AG04449 (cell line): ENCODE measurements at places on chromosomes 5 and 9.

GRCh38 chr9:129146441-129146941 lies 31.6 kb downstream of the IER5L start:
- DNase-seq: no peak

DNA sequence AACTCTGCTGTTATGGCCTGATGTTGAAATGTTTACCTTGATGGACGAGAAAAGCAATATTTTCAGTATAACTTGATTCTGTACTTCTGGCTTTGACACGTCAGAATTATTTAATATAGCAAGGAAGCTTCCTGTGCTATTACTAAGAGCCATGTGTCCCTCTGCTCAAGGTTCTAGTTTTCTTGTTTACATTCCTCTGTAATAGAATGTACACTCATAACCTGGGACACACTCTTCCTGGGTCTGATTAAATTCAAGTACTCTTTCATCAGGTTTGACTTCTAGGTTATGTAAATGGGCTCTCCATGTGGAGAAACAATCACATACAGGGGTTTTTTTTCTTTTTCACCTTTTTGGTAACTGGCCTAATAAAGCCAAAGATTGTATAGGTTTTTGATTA lies 33.1 kb downstream of the GTF3C4 start:
- DNase-seq: no peak

DNA sequence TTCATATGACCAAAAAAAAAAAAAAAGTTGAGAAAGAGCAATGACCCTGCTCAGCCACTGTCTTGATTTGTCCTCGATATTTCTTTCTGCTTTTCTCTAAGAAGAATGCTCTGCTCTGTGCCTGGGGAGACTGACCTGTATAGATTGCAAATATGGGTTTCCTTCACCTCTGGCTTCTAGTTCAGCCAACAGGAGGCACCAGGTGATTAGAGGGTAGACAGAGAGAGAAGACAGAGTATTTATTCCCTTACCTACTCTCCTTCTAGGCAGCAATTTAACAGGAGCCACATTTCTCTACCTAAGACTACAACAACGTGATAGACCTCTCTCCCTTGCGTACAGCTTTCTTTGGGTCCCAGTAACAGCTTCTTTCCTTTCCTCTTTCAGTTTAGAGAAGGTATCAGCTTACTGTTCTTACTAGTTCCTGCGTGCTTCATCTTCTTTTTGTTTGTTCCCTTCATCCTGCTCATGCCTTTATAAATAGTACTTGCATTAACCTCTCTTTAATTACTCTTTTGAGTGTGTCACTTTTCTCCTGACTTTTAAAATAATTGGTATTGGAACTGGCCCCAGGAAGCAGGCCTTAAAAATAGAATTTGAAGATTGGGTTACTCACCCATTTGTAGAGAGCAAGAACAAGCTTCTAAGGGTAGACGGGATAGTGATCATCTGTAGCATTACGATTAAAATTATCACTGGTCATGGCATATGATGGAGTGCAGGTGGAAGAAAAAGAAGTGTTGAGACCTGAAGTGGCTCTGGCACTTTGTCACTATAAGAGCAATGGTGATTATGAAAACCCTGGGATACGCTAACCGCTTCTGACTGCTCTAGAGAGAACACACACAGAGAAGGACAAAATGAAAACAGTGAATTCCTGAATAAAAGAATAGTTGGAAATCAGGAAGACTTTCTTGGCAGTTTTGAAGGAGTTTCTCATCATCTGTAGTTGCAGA lies 161.2 kb upstream of the FSTL4 start:
- DNase-seq: no peak

- no peak for DNase-seq
These were observed 389.1 kb upstream of the KIF2A start for GRCh38 chr5:61916621-61917620.

- DNase-seq: no peak
These were observed 28.4 kb downstream of the PSAT1 start for GRCh38 chr9:78325343-78325742.

DNA sequence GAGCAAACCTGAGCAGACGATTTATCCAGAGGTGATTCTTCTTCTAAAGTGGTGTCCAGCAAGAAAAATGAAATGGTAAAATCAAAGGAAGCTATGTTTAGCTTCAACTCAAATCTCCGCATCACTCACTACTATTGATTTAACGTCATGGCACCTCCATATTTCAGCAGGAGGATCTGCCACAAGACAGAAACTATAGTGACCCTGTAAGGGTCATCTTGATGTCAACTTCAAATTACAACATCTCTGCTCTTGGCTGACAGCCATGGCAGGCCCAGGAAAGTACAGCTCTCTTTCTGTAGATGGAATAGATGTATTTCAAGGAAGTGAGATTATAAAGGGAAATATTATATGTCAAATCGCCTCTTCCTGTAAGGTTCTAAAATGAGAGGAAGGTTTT lies 10.1 kb upstream of the EFNA5 start:
- DNase-seq: no peak

DNA sequence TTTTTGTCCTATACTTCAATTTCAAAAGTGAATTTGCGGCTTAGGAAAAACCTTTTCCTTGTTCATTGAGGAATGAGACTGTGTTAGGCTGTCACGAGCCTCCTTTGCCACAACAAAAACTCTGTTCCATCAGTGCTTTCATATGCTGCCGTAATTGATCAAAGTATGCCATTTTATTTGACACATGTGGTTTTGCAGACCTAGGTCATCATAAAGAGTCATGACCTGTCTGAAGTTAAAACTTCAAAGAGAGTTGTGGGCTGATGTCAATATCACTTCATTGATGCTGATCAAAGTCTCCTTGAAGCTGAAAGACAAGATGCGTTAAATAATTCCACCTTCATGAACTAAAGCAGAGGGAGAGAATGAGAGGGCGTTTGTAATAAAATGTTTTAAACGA lies 55.5 kb downstream of the SYK start:
- DNase-seq: no peak
